ENCODE measurements at places on chromosomes 5 and 9.

- no peak for DNase-seq
Observed at GRCh38 chr9:111645806-111646205, 14.7 kb downstream of the DNAJC25 start.

- no peak for DNase-seq
Observed at GRCh38 chr9:70056211-70056944, 12.7 kb downstream of the MAMDC2 start.

- DNase-seq: no peak
Observed at GRCh38 chr9:7536310-7536939, 263.2 kb downstream of the DMAC1 start.

- no peak for DNase-seq
Observed at GRCh38 chr9:126564128-126564527, 49.6 kb upstream of the LMX1B start.

GRCh38 chr9:107862323-107862722 lies 372.8 kb upstream of the KLF4 start:
- DNase-seq: no peak

- DNase-seq: no peak
Observed at GRCh38 chr9:3150074-3150473, 306.2 kb upstream of the PUM3 start.

- no peak for DNase-seq
Observed at GRCh38 chr5:56314529-56314928, 81.4 kb upstream of the ANKRD55 start.

DNA sequence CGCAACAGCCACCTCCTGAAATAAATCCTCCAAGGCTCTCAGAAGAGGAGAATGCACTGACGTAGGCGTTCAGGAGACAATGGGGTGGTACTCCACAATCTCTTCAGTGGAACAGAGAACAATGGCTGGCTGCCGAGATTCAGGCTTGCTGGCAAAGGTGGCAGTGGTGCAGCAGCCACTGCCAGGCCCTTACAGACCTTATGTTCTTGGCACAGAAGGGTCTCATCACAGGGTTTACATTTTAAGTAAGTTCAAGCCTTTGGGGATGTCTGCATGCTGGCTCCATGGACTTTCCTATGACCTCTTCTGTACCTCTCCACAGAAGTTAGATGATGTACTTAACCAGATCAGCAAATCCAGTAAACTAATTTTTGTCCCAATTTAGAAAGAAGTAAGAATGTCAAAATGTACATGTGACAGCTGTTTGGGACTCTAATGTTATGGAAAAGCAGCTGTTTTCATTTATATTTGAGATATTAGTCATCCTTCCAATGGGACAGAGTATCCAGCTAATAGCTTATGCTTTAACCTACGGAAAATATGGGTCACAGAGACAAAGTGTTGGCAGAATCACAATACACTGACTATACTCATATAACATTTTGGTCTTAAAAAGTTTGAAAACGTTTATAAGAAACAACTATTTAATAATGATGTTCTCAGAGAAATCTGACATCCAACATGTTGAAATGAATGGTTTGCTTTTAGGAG lies 180.9 kb downstream of the MAPKAP1 start:
- DNase-seq: no peak

GRCh38 chr5:4387290-4387689 lies 752.8 kb upstream of the ADAMTS16 start:
- DNase-seq: no peak

DNA sequence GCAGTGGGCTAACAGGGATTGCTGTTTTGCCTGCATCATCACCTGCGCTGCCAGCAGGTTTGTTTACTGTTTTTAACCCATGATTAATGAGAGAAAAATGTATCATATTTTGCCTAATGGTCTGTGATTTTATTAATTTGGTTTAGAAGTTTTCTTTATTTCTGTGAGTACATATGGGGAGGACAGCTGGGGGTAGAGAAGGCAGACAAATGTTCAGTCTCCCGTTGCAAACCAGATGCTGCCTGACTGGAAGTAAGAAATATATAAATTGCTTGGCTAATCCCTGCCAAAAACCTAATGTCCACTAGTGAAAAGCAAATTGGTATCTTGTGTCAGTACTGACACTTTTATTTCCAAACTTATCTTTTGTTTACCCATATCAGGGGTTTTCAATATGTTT lies 1766.1 kb upstream of the C9orf72 start:
- no peak for DNase-seq

- no peak for DNase-seq
Observed at GRCh38 chr9:14270358-14271092, 43.4 kb downstream of the NFIB start.

DNA sequence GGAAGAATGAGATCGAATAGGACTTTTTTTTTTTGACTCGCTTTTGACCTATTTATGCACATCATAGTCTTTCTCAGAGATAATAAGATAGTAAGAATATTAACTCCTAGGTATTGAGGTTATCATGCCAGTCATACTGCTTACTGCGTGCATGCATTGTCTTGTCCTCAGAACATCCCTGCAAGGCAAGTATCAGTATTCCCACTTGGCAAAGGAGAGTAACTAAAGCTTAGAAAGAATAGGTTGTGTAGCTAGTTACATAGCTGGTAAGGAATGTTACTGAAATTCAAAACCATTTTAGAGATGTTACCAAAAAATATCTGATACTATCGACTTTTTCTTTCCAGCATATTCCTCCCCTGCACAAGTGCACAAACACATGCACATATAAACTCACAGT lies 296.1 kb upstream of the CLINT1 start:
- DNase-seq: no peak

- no peak for DNase-seq
Observed at GRCh38 chr5:43523662-43524072, 8.7 kb upstream of the C5orf34 start.

DNA sequence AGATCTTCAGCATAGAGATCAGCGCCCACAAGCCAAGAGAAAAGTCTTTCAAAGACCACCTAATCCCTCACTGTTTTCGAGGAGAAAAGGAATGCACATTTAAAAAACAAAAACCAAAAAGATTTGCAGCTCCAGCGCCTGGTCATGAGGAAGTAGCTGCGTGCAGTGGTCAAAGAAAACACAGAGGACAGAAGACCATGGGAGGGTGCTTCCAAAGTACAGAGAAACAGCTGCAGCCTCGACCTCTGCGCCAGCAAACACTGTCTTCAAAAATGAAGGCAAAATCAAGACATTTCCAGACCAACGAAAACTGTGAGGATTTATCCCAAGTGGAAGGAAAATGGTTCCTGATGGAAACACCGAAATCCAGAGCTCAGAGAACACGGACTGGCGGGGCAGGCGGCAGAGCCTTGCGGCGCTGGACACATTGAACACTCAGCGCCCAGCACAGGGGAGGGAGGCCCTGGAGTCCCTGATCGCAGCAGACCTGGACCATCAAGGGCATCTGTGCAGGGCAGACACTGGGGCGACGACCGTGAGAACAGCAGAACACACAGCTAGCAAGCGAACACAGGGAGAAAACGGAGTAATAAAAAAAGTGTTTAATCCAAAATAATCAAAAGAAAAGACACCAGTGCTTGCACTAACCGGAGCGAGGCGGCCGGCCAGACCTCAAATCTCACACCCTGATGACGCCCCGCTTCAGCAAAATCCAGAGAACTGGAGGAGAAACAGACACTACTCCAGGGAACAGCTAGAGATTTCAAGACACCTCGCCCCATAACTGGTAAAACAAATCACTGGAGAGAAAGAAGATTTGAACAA lies 12.6 kb upstream of the SLC12A7 start:
- DNase-seq: no peak

DNA sequence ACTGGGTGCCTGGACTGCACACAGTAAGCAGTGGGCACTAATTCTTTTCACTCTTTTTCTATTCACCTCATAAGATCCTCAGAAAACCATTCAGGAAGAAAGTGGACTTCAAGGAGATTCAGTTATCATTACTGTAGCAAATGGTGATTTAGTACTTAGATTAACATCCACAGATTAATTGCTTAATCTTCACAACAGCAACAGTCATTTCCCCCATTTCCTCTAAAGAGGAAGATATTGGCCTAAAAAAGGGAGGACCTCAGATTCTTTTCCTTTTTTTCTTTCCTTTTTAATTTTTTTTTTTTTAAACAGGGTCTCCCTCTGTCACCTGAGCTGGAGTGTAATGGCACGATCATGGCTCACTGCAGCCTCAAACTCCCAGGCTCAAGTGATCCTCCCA lies 64.4 kb downstream of the AUH start:
- no peak for DNase-seq

DNA sequence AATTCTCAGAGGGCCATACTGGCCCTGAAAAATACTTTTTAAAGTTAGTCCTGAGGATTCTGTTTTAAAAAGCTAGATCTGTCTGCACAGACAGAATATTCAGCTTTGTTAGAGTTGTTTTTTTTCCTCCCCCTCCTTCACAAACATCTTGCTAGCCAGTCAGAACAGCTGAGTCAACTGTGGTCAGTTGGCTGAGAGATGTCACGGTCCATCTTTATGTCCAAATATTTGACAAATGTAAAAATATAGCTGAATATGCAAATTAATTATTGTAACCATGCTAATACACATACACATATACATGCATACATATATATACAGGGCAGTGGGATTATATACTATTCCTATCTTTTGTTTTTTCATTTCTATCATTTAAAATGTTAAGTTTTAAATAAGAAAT lies 33.9 kb downstream of the UNC13B start:
- DNase-seq: no peak

DNA sequence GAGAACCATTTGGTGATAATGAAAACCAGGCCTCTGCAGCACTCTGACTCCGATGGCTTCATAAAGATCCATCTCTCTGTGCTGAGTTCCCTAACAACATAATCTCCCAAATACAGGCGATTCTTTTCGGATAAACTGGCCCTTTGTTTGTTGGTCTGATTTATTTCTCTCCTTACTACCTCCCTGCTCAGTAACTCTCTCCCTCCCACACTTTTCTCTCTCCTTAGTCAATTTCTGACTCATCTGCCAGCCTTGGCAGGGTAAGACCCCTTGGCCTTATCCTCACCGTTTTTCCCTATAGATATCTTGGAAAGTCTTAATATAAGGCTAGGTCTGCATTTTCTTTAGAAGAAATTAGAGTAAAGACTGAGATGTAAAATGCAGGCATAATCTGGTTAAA lies 128.7 kb downstream of the BRINP1 start:
- no peak for DNase-seq

DNA sequence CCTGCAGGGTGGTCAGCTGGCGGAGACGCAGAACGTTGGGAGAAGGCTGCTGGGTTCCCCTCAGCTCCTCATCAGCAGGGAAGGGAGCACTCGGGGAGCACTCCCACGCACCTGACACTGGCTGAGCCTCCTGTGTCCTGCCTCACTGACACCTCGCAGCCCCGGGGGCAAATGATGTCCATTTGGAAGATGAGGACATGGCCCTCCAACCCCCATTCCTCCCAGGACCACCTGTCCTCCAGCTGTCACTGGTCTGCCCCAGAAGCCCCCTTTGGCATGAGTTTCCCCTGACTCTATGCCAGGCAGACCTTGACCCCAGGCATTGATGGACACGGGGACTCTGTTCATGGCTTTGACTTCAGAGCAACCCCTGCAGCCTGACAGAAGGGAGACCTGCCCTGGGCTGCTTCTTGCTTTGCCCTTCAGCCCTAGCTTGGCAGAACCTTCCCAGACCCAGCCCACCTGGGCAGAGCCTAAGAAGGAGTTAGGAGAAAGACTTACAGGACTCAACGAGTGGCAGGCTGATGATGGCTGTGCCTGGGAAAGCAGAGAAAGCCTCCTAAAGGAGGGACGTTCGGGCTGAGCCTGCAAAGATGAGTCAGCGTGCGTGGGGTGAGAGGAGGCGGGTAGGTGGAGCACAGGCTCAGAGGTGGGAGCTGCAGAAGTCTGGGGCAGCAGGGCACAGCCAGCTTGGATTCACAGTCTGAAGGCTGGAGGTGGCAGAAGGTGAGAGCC lies 90.6 kb downstream of the LMX1B start:
- no peak for DNase-seq

DNA sequence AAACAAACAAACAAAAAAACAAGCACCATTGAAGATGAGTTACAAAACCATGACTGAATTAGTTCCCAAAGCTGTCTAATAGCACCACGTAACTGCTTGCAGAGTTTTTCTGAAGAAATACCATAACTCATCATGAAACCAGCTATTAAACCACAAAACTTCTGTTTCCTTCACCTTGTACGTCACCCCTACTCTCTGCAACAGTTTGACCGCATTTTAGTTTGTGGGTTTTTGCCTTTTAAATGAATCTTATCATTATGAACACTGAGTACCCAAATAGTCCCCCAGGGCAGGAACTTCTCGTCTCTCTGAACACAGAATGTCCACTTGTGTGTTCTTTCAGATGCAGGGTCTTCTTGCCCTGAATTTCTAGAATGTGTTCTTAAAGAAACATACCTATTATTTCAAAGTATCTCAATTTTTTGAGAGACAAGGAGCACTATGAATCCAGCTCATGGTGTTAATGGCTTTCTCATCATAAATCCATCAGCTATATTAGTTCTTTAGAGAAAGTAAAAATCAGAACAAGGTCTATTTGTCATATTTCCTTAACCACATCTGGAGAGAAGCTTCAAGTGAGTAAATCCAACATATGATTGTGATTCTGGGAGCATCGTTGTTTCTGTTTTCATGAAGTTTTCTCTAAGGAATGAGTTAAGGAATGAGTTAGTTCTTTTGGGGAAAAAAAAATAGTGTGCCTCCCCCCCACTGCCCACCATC lies 210.6 kb downstream of the AUH start:
- DNase-seq: no peak

DNA sequence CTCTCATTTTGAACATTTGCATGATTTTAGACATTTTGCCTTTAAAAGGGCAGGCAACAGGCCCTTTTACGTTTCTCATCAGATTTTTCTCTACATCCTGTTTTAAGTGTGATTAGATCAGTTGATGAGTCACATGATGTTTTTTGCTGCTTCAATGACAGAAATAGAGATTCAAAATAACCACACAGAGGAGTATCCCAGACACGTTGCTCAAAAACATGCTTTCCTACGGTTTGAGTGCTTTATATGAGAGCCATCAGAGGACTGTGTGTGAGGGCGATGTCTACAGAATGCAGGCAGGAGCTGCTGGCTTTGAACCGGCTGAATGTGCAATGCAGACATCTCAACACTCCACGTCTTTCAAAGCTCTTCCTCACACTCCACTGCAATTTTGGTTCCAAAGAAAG lies 42.1 kb downstream of the OTULIN start:
- no peak for DNase-seq

DNA sequence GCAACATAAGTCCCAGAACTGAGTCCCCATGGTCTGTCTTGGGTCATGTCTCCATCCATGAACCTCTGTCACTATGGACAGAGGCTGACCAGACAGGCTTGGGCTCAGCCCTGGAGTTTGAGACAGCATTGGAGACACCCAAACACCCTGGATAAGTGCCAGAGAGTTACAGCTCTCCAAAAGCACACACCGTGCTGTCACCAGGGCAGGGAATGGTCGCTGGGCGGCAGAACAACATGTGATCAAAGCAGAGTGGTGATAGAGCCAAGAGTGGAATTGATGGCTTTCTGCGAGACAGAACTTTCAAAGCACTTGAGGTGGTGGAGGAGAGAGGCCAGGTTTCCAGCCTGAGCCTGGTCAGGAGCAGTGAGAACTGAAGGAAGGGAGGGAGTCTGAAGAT lies 50.1 kb downstream of the DRD1 start:
- DNase-seq: peak; percentile 9

DNA sequence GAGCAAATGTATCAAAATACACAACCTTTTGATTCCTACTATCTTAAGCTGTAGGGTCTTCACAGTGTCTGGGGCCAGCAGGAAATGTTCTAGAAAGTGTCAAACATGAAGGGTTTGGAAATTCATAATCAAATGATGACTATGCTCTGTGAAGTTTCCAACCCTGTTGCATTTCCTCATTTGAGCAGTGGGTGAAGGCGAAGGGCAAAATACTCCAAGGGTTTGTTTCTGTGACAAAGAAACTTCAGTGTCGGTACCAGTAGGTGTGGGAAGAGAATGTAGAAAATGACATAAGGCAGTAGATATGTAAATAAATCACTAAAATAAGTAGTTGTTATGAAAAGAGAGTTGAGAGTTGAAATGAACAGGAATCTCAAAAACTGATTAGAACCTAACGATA lies 576 bp downstream of the ALDOB start:
- DNase-seq: no peak
